ENCODE measurements at places on chromosomes 4 and X. TPM values are rescaled to one million over a fixed set of nuclear protein-coding genes. Genes with fewer than 3 reads are reported as not detected.

The DCAF4L1 gene
- total RNA-seq = 0.10 TPM

The MID1 gene
- 25.7 TPM for total RNA-seq

The USP17L22 gene
- not detected for total RNA-seq

The KIAA1210 gene
- 0.50 TPM for total RNA-seq

The CYLC1 gene
- total RNA-seq = not detected

The ARHGAP36 gene
- not detected for total RNA-seq

The NUDT10 gene
- 20.2 TPM for total RNA-seq

The PNMA6F gene
- total RNA-seq = not detected

GRCh38 chr4:26080870-26081628 lies 167.0 kb downstream of the SMIM20 start:
- no peak overlapping the region for H3K4me3 ChIP-seq
- no peaks in the 10 kb centered on the region for H3K36me3 ChIP-seq
- DNase-seq = no peak

DNA sequence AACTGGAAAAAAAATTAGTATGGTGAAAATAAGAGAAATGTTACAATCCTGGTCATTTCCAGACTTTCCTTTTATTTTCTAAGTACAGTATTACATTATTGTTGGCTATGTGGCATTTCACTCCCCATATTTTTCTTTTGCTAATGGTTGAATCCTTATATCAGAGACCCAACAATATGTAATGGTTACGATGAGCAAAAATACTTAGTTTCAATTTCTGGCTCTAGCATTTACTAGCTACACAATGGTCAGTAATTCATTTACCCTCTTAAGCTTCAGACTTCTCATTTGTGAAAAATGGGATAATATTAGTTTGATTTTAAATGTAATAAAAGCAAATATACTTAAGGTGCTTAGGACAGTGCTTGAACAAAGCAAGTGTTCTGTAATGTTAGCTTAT lies 942.9 kb upstream of the PABPC4L start:
- no peaks in the 10 kb centered on the region for H3K4me1 ChIP-seq
- H3K27me3 ChIP-seq = no peaks in the 10 kb centered on the region
- DNase-seq = no peak
- H3K36me3 ChIP-seq = no peaks in the 10 kb centered on the region

DNA sequence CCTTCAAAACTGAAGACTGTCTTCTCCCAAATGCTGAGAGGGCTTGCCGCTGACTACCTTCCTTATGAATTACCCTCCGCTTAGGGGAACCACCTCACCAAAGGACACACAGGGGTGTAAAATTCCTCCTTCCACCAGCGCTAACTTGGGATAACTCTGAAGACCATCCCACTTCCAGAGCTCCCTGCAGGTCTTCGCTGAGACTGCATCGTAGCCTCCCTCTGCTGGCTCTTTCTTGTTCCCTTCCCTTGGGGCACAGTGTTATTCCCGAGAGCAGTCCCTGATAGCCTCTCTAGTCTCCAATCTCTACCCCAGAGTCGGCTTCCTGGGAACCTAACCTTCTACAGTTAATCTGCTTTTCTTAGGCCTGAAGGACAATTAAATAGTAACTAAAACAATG lies 725.5 kb upstream of the ATOH1 start:
- H3K27me3 ChIP-seq = no peaks in the 10 kb centered on the region
- no peak overlapping the region for H3K4me3 ChIP-seq
- no peak overlapping the region for H3K27ac ChIP-seq
- H3K36me3 ChIP-seq = no peaks in the 10 kb centered on the region
- no peaks in the 10 kb centered on the region for H3K4me1 ChIP-seq

DNA sequence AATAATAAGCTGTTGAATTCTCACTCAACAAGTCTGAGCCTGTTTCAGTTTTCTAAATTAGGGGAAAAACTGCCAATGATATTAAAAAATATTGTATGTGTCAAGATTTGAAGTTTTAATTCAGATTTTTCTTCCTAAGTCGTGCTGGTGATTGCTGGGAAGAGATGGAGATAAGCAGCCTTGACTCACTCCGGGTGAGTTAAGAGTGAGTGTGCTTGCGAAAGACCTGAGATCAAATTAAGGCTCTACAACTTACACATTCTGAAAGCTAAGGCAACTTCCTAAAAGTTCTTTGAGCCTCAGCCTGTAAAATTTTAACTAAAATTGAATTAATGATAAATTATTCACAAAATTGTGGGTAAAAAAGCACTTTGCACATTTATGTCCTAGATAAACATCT lies 1441.2 kb downstream of the PCDH7 start:
- no peaks in the 10 kb centered on the region for H3K36me3 ChIP-seq
- DNase-seq = no peak
- no peak overlapping the region for H3K4me3 ChIP-seq
- H3K27ac ChIP-seq = no peak overlapping the region

GRCh38 chrX:121356139-121356849 lies 308.9 kb downstream of the GLUD2 start:
- H3K4me1 ChIP-seq = no peaks in the 10 kb centered on the region
- no peaks in the 10 kb centered on the region for H3K27me3 ChIP-seq
- H3K27ac ChIP-seq = no peak overlapping the region
- no peak for DNase-seq

GRCh38 chr4:156710365-156711192 lies 261.0 kb downstream of the PDGFC start:
- H3K27ac ChIP-seq = no peak overlapping the region
- no peaks in the 10 kb centered on the region for H3K36me3 ChIP-seq
- H3K27me3 ChIP-seq = no peaks in the 10 kb centered on the region
- no peak for DNase-seq
- H3K4me3 ChIP-seq = no peak overlapping the region
- H3K4me1 ChIP-seq = no peaks in the 10 kb centered on the region

GRCh38 chr4:165621983-165622382 lies 243.2 kb downstream of the CPE start:
- no peaks in the 10 kb centered on the region for H3K4me1 ChIP-seq
- no peaks in the 10 kb centered on the region for H3K36me3 ChIP-seq
- H3K27me3 ChIP-seq = no peaks in the 10 kb centered on the region
- DNase-seq = no peak

- H3K27me3 ChIP-seq = no peaks in the 10 kb centered on the region
- DNase-seq = no peak
- H3K27ac ChIP-seq = no peak overlapping the region
- no peaks in the 10 kb centered on the region for H3K4me1 ChIP-seq
- no peak overlapping the region for H3K4me3 ChIP-seq
- H3K36me3 ChIP-seq = no peaks in the 10 kb centered on the region
Measured at GRCh38 chr4:158322109-158322508, 111.8 kb downstream of the TMEM144 start.

GRCh38 chrX:48676893-48677270 lies 6.7 kb upstream of the WAS start:
- no peaks in the 10 kb centered on the region for H3K27me3 ChIP-seq
- no peak overlapping the region for H3K27ac ChIP-seq
- no peak for DNase-seq

DNA sequence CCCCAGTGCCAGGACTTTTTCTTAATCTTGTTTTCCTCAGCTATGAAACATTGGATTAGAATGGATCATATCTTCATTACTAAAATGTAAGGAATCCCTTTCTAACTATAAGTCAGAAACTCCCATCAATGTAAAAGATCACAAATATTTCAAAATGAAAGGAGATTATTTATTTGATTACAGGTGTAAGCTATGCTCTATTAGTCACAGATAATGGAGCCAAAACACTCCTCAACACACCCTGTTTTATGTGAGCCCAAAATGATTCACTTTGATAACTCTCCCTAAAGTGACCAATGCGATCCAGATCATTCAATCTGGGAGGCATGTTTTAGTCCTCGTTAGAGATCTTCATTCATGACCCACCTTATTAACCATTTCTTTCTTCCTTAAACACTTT lies 566.7 kb upstream of the TENM3 start:
- no peak overlapping the region for H3K4me3 ChIP-seq
- DNase-seq = no peak
- no peaks in the 10 kb centered on the region for H3K27me3 ChIP-seq
- no peaks in the 10 kb centered on the region for H3K36me3 ChIP-seq

DNA sequence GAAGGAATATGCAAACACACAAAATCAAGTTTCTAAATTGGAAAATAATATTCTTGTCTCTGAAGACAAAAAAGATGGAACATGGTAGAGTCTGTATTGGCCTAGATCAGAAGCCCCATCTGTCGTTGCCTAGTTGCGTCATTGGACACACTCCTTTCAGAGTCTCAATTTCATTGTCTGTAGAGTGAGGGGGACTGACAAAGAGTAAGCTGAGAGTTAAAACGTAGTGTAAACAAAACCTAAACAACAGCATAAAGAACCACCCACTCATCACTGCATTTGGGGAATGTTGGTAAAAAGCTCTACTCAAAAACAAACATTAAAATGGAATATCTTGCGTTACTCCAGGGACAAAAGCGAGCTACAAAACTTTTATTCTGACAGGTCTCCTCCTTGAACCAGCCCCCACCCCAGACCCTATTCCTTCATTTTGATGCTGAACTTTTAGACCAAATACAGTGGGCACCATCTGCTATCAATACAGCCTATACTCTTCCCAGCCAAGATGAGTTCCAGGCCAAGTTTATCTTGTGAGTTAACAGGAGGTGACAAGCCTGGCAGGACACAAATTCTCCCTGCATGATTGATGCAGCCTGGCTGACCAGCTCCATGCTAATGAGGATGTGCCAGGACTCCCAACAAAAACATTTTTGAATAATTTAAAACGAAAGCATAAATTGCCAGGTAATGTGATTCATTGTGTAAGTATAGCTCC lies 125.2 kb downstream of the COL25A1 start:
- H3K4me3 ChIP-seq = no peak overlapping the region
- H3K27ac ChIP-seq = no peak overlapping the region
- no peaks in the 10 kb centered on the region for H3K4me1 ChIP-seq
- no peaks in the 10 kb centered on the region for H3K36me3 ChIP-seq
- H3K27me3 ChIP-seq = no peaks in the 10 kb centered on the region

DNA sequence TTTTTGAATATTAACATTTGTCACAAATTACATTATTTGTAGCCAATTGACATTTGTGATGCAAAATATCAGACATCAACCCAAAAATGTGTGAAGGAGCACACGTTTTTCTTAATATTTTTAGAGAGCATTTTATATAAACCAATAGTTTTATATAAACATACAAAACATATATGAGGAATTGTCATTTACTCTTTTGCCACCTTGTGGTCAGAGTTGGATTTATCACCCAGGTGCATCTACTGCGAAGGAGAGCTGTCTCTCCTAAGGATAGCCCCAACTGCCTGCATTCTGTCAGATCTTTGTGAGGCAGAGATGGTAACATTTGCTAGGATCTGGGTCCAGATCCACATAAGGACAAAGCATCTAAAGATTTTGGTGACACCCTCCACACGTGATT lies 2.5 kb upstream of the USP27X start:
- no peaks in the 10 kb centered on the region for H3K36me3 ChIP-seq
- DNase-seq = no peak
- no peaks in the 10 kb centered on the region for H3K27me3 ChIP-seq
- no peak overlapping the region for H3K27ac ChIP-seq

- no peak overlapping the region for H3K27ac ChIP-seq
- DNase-seq = no peak
- no peaks in the 10 kb centered on the region for H3K36me3 ChIP-seq
- no peaks in the 10 kb centered on the region for H3K4me1 ChIP-seq
- H3K4me3 ChIP-seq = no peak overlapping the region
Measured at GRCh38 chr4:167616476-167616875, 382.2 kb upstream of the SPOCK3 start.

DNA sequence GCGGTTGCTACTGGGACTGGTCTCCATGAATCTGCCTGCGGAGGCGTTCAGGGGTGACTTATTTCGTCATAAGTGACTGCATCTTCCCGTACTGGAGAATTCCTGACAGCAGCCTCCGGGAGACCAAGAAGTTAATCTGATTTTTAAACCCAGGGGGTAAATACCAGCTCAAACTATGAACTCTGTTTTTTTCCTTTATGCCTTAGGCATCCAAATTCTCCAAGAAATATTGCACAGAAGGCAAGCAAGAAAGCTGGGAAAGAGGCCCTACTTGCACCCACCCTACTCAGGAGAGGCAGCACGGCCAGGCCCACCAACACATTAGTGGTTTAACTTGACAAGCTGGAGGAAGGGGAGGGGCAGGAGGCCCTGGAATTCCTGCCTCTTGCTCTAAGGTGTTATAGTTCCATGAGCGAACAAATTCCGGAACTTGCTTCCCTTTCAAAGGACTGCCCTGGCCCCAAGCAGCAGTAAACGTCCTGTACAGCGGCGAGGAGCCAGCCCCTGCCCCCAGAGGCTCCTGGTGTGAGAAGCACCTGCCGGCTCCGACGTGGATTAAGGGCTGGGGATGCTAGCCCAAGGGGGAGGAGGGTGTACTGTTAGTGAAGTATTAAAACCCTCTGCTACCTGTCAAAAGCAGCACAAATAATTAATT lies 177.2 kb downstream of the AFAP1 start:
- peaks cover 2% of the 10 kb centered on the region for H3K4me1 ChIP-seq
- no peaks in the 10 kb centered on the region for H3K36me3 ChIP-seq
- no peaks in the 10 kb centered on the region for H3K27me3 ChIP-seq

- H3K4me3 ChIP-seq = no peak overlapping the region
- H3K36me3 ChIP-seq = no peaks in the 10 kb centered on the region
- peak overlapping the region; percentile 50 for H3K27ac ChIP-seq
- peak; percentile 81 for DNase-seq
- peaks cover 38% of the 10 kb centered on the region for H3K4me1 ChIP-seq
- H3K27me3 ChIP-seq = no peaks in the 10 kb centered on the region
Measured at GRCh38 chr4:1207603-1208265, 35.4 kb upstream of the SPON2 start.

DNA sequence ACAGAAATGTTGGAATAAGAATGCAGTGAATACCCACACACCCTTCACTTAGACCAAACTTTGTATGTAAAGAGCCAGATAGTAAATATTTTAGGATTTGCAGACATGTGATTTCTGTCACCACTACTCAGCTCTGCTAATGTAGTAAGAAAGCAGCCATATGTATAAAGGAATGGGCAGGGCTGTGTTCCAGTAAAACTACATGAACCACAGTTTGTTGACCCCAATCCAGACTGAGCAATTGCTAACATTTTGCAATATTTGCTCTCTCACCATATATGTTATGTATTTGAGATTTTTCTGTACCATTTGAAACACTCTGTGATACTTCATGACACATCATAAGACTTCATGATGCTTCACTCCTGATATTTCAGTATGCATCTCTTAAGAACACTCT lies 32.0 kb upstream of the TBC1D1 start:
- no peaks in the 10 kb centered on the region for H3K36me3 ChIP-seq
- DNase-seq = no peak
- no peak overlapping the region for H3K4me3 ChIP-seq
